Activated CD4-positive, CD25-positive, alpha-beta regulatory T cell (primary cell): ENCODE measurements at places on chromosomes 13 and 19.

DNA sequence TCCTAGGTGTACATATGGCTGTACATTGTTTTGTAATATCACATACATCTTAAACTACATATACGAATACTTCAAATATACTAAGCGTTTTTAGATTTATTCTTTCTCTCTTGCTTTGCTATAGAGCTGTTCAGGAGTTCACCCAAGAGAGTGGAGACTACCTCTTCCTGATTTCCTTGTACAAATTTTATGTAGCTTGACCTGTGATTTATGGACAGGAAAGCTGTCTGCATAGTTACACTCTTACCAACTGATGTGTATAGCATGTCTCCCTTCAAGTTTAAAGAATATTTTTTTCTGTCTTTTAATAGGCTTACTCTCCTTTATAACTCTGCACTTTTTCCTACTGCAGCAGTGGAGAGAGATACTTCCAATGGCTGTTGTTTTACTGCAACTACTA lies 428.7 kb downstream of the NDFIP2 start:
- no peak for DNase-seq

GRCh38 chr19:50311723-50312635 lies 17.2 kb downstream of the KCNC3 start:
- DNase-seq = no peak

DNA sequence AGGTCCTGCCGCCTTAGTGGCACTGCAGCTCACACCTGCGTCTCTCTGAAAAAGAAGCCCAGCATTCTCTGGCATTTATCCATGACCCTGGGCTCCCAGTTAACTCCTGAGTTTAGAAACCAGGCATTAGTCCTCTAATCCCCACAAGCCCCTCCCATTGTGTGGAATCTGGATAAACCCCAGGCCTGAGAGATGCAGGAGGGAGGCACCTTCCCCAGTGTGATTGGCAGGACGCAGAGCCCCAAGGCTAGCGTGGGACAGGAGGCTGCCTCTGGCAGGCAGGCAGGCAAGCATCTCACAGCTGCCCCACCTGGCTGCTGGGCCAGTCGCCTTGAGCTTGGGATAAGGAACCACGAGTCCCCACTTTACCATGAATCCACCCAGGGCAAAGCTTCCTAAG lies 11.0 kb upstream of the SERPINE3 start:
- DNase-seq = no peak

- no peak for DNase-seq
Measured at GRCh38 chr19:14826006-14826405, 9.0 kb downstream of the OR7A5 start.

GRCh38 chr13:43071824-43072223 lies 48.4 kb downstream of the DNAJC15 start:
- DNase-seq = no peak

DNA sequence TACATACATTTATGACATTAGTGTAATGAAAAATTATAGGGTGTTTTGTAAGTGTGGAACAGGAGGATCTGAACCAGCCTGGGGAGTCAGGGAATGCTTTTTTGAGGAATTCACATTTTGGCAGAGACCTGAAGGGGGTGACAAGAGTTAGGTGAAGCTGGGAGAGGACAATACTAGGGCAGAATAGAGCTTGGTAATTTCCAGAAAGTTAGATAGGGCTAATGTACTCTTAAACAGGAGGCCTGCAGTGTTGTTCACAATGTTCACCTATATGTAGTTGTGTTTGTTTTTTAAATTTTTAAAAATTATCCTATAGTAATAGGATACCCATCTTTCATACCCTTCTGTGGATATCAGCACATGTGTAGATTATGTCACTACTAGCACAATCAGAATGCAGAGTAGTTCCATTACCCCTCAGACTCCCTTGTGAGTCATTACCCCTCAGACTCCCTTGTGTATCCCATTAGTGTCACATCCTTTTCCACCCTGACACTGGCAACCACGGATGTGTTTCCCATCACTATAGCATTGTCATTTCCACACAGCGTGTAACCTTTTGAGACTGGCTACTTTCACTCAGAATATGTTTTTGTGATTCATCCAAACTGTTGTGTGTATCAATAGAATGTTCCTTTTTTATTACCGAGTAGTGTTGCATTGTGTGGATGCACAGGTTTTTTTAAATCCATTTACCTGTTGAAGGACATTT lies 43.1 kb downstream of the PCCA start:
- DNase-seq = no peak

- no peak for DNase-seq
Measured at GRCh38 chr19:2041433-2041682, 9.7 kb downstream of the MKNK2 start.

GRCh38 chr13:105991131-105991530 lies 544.3 kb downstream of the EFNB2 start:
- DNase-seq = no peak

- no peak for DNase-seq
Measured at GRCh38 chr13:106753251-106753650, 185.3 kb upstream of the ARGLU1 start.

DNA sequence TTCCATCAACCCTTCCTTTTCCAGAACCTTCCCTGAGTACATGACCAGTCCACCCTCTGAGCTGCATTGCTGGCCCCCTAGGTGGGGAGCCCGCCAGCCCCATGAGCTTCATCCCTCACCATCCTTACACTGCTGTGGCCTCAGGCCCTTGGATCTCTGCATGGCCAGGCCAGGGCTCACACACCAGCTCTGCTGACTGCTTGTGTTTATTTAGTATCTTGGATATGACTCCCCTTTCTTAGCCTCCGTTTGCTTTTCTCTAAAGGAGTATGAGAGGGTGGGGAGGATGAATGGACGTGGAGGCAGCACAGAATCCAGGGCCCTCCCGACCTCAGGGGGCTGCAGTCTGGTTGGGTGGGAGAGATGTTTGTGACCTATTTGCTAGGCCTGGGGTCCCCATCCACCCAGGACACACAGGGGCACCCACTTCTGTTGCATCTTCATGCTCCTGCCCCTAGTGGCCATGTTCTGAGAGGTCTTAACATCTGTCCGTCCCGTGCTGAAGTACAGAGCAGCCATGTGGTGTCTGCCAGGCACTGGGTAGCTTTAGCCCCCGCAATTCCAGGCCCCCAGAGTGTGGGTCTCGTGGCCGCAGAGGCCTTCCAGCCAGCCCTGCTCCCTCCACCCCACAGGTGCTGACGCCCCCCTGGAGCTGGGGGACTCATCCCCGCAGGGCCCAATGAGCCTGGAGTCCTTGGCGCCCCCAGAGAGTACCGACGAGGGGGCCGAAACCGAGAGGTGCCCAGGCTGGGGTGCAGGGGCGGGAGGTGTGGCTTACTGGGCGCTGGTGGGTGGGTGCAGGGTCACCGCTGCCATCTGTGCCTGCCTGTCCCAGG lies 13.0 kb downstream of the ARHGEF1 start:
- no peak for DNase-seq

- no peak for DNase-seq
Measured at GRCh38 chr13:97967948-97968347, 14.5 kb downstream of the IPO5 start.

- DNase-seq = no peak
Measured at GRCh38 chr19:3114018-3114726, 20.0 kb downstream of the GNA11 start.

- no peak for DNase-seq
Measured at GRCh38 chr13:75327135-75327510, 154.8 kb downstream of the TBC1D4 start.

DNA sequence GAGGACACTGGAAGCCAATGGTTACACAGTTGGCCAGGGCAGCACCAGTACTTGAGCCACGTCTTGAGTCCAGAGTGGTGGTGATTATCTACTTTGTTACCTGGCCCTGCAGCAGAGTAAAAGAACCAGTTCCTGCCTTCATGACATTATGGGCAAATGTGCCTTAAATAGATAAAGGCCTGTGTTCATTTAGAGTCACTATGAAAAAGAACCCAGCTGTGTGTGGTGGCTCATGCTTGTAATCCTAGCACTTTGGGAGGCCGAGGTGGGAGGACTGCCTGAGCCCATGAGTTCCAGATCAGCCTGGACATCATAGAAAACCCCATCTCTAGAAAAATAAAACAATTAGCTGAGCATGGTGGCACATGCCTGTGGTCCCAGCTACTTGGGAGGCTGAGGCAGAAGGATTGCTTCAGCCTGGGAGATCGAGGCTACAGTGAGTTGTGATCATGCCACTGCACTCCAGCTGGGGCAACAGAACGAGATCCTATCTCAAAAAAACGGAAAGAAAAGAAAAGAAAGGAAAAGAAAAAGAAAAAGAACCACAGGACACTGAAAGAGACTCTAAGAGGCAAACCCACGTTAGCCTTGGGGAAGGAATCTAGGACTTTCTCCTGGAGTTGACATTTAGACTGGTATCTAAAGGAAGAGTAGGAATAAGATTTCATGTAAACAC lies 3.4 kb upstream of the IRF2BP1 start:
- no peak for DNase-seq
